MG63 (cell line): ENCODE measurements at places on chromosomes 4 and X. TPM values are rescaled to one million over a fixed set of nuclear protein-coding genes. Genes with fewer than 3 reads are reported as not detected.
A peak's percentile ranks its signal among the peaks of the same experiment; 100 is the strongest.

The BEND2 gene
- not detected in 2 replicates for total RNA-seq

The NDST3 gene
- not detected in 2 replicates for total RNA-seq

The CFAP299 gene
- 0.76 TPM in 1 of 2 replicates, not detected in the other for total RNA-seq

The PRSS12 gene
- 113 and 165 TPM in 2 replicates for total RNA-seq

The CENPVL1 gene
- not detected in 2 replicates for total RNA-seq

The ADAMTS3 gene
- total RNA-seq, result 3.2 and 7.1 TPM in 2 replicates

The TNIP3 gene
- not detected in 2 replicates for total RNA-seq

DNA sequence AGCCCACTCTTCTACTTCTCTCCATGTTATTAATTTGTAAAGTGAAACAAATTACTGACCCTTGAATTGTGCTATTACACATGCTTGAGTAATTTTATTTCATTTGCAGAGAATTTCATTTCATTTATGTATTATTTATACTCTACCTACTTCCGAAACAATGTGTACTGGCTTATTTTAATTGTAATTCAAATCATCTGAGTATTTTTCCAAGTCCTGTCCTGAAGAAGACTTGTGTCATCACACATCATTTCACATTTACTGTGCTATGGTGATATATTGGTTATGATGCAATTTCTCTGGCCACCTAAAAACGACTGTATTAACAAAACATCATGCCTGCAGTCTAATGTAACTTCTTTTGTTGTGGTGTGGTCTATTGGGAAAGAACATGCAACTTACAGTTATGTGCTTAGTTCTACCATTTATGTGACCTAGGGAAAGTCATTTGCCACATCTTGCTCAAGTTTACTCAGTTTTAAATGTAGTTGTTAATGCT, 384.5 kb downstream of the RPA4 start:
- DNase-seq, result no peak

GRCh38 chrX:101195442-101196173, 24.0 kb upstream of the DRP2 start:
- DNase-seq, result no peak

GRCh38 chr4:89422441-89422990, 114.9 kb upstream of the GPRIN3 start:
- no peak for DNase-seq

DNA sequence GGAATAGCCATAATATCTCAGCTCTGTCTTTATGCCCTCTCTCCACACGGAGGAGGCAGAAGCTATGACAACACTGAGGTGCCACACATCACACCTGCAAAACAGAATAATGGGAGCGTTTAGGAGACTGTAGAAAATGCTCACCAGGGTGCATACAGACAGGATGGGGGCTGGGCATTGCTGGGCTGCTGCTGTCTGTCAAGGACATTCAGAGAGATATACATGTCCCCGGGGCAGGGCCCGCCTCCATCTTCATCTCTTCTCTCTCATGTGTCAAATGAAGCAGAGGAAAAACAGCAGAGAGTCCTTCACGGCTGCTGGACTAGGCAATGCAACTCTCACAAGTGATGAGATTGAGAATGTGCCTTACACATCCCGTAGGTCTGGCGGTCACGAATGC, 65.3 kb upstream of the DHRSX start:
- DNase-seq, result no peak

DNA sequence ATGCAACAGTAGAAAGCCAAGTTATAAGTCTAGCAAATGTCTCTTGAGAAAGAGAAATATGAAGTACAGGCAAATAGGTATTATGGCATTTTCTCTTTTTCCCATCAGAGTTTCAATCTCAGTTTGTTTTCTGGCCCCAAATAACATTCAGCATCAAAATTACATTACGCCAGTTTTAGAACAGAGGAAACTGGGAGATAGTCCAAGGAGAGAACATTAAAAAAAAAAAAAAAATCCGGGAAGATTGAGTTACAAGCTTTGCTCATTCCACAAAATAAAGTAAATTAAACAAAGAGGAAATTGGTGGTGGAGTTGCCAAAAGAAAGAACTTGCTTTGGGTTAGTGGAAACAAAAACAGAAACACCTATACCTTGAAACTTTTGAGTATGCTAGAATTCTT, 50.4 kb upstream of the IL13RA2 start:
- no peak for DNase-seq

DNA sequence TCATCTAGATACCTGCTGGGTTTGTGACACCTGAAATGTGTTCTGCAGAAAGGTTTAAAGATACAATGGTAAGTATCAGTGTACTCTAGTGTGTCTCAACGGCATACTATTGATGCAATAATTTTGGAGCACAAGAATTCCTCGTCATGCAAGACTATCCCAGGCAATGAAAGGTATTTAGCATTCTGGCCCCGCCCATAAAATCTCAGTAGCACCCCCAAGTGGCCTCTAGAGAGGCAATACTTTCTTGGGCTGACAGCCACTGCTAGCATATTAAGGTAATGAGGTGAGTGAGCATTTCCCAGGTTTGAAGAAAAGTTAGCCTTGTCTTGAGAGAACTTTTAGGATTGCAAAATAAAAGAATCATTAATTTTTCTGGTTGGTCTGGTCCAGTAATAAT, 24.0 kb downstream of the TAB3 start:
- no peak for DNase-seq

GRCh38 chr4:131207589-131207988, 1941.5 kb upstream of the PCDH10 start:
- no peak for DNase-seq

DNA sequence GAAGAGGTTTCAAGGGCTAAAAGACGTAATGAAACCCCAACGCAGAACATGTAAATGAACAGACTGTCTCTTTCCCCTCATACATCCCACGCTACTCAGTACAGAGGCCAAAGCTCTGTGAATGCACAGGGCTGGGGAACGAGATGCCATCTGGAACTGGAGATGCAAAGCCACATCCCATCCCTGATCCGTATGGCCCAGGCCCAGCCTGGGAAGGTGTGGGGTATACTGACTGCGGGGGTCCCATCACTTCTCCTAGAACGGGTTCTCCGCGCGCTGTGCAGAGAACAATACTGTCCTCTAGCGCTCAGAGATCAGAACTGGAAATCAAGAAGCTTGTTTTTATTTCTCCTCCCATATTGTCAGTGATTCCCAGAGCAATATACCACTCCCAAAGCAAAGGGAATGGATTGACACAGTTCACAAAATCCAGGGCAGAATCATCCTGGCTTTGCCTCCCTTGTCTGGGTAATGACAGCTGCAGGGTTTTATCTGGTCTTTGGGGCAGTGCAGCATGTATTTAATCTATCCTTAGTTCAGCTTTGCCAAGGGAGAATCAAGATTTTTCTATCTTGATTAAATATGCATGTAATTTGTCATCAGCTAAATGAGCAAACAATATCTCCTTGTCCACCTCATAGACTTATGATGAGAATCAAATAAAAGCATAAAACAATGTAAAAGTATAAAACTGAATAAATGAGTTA, 47.3 kb upstream of the TLR3 start:
- DNase-seq, result no peak

DNA sequence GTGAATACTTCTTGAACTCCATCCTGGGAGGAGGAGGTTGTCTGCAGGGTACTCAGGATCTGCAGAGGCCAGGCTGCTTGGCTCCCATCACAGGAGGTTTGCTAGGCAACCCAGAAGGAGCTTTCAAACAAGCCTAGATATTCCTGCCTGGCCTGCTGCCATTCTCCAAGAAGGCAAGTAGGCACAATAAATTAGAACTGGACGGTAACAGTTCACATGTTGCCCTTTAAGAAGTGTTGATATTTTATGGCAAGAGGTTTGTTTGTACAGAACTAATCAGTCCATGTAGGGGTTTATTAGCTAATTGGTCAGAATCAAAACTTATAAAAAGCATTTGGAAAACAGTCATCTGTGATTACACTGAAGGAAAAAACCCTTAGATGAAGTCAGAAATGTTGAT, 39.3 kb downstream of the SYNPO2 start:
- no peak for DNase-seq

- DNase-seq, result peak; percentile 46
Measured at GRCh38 chr4:89836897-89837384, at the start of gene SNCA. Gene SNCA (minus strand): TSS chr4:89837161. CDS start chr4:89835667, 1,494 bp downstream.

- peak; percentile 23 for DNase-seq
Measured at GRCh38 chr4:105551965-105552746, at the start of gene ARHGEF38. Gene ARHGEF38 (plus strand): TSS chr4:105552620. CDS start chr4:105552766, 146 bp downstream.

DNA sequence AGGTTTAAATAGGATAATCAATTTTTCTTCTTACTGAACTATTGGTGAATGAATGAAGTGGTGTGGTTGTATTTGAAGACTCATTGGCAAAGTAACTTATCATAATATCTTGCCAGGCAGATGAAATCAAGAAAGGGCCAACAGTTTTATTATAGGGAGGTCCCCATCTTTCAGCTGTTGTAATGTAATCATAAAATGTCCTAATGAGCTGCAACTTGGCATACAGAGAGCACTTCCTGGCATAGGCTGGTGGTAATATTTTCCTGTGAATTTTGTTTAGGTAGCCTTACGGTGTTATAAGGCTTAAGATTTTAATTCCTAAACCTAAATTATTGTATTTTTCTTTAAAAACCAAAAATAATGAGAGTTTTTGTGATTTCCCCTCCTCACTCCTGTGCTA, 17.5 kb downstream of the FHIP1A start:
- no peak for DNase-seq

GRCh38 chr4:120096508-120097297, 30.1 kb upstream of the MAD2L1 start:
- no peak for DNase-seq

GRCh38 chr4:7904952-7905915, 34.4 kb downstream of the AFAP1 start:
- peak; percentile 72 for DNase-seq

DNA sequence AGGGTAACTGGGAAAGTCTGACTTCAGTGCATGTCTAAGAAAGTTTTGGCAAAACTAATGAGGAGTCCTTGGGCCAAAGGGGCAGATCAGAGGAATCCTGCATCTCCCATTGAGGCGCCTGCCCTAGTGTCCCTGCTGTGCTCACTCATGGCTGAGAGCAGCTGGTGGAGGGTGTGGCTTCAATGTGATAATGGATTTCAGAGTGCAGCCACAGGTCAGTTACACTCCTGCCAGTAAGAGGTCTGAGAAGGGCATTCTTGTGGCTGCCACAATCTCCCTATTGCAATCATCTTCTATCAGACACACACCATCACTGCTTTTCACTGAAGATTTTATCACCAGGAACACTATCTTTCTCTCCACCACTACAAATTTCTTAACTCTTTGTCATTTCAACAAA, 457.1 kb downstream of the MID1IP1 start:
- peak; percentile 74 for DNase-seq
